ENCODE measurements at places on chromosomes 7 and 10.

- DNase-seq = no peak
Measured at GRCh38 chr7:90191648-90192047, 19.9 kb upstream of the STEAP2 start.

DNA sequence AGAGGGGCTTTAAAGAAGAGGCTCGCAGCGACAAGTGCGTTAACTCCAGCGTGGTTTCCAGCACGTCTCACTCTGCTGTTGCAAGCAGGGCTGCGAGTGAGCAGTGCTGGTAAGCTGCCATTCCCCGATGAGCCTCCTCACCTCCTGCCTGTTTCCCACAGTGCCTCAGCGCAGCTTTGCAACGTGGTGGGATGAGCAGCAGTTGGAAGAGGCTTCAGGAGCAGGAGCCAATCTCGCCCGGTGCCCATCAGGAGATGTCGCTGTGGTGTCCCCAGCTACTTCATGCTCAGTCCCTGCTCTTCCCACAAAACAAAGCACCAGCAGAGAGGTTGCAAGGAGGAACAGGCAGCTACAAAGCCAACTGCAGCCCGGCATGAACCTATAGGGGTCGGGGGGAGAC is 2.4 kb upstream of the ADARB2 start:
- peak; percentile 54 for DNase-seq

GRCh38 chr7:79897166-79897565 is 237.5 kb upstream of the GNAI1 start:
- DNase-seq = no peak

- no peak for DNase-seq
Measured at GRCh38 chr7:116653204-116653603, 18.8 kb upstream of the MET start.

GRCh38 chr7:156450473-156450872 is 190.1 kb upstream of the RNF32 start:
- no peak for DNase-seq

DNA sequence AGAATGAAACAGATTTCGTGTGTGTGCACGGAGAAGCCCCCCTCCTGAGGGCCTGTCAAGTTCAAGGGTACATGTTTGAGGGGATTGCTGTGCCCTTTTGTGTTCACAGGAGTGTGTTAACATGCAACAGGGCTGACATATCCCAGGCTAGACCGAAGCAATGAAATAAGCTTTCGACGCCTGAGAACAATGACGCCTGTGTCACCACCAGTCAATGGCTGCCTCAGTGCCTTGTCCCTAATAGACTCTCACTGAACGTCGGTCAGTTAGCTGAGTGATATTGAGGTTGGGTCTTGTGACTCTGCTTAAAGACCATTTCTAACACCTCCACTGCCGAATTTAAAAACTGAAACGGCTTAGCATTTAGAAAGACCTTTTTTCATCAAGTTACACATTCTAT is 175.2 kb upstream of the TCF7L2 start:
- peak; percentile 15 for DNase-seq

DNA sequence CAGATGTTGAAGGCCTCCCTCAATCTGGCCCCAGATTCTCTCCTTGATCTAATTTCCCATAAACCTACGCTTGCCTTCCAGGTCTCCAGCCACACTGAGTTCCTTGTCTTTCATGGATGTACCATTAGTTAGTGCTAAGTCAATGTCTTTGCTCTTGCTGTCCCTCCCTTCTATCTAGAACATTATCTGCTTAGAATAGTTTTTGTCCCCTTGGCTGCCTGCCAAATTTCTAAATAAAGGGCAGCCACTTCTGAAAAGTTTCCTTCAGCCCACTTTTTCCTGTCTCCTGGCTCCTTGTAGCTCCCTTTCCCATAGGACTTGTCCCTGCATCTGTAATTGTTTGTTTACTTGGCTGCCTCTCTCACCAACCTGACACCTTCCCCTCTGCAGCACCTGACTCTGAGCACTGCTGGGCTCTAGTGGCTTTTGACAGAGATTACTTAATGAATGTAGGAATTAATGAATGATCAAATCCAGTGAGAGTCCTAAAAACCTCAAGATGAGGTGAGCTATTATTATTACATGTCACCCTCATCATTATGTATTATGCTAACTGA is 58.3 kb downstream of the CXCL12 start:
- DNase-seq = no peak

- DNase-seq = peak; percentile 48
Measured at GRCh38 chr7:88758381-88759229, 895 bp upstream of the ZNF804B start.

DNA sequence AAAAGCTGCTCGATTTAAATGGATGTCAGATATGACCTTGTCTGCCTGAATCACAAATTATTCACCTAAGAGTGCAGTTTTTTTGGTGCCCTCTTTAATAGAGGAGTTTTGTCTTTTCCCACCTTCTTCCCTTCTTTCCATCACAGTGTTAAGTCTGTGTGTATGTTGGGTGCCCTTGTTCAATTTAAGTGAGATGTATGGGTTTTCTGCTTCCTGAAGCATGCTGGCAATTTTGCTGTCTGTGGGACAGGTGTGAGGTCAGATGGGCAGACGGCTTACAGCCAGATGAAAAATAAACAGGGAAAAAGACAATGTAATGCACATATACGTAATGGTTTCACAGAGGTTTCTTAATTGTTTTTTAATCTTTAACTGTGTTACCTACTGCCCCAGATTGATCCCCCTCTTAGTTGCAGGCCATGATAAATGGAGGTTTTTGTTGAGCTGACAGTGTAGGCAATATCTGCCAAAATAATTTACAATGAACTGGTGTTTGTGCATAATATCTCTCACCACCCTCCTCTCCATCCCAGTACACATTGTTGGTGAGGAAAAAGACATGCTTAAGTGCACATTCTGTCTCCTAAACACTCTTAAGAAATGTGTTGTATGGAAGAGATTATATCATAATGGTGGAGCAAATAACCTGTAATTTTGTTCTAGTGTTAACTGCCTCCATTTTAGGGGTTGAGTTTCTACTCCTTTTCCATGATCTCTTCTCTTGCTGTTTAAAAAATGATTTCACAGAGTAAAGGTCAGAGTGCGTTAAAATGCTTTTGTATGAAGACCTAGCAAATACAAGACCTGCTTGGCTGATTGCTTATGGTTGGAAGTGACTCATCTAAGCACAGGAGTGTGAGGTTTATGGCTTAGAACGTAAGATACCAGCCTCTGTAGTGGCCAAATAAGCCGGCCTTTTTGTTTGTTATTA is 123.9 kb downstream of the LRRC4 start:
- no peak for DNase-seq

DNA sequence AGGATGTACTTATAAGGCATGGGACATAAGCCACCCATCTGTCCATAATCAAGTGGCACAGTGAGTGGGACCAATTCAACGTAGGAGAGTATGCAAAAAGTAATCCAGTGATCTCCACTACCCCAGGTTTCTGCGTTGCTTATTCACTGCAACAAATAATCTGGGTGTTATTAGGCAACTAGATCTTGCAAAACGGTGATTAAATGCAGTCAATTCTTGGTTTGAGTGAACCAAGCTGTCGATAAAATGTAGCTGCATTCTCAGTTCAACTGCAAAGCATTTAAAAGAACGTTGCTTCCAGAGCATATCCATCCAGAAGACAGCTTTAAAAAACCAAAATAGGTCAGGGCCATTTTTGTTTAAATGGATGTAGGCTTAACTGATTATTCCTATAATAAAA is 5.0 kb downstream of the LSMEM1 start:
- DNase-seq = no peak

GRCh38 chr7:106480161-106480579 is 180.8 kb downstream of the CCDC71L start:
- no peak for DNase-seq

DNA sequence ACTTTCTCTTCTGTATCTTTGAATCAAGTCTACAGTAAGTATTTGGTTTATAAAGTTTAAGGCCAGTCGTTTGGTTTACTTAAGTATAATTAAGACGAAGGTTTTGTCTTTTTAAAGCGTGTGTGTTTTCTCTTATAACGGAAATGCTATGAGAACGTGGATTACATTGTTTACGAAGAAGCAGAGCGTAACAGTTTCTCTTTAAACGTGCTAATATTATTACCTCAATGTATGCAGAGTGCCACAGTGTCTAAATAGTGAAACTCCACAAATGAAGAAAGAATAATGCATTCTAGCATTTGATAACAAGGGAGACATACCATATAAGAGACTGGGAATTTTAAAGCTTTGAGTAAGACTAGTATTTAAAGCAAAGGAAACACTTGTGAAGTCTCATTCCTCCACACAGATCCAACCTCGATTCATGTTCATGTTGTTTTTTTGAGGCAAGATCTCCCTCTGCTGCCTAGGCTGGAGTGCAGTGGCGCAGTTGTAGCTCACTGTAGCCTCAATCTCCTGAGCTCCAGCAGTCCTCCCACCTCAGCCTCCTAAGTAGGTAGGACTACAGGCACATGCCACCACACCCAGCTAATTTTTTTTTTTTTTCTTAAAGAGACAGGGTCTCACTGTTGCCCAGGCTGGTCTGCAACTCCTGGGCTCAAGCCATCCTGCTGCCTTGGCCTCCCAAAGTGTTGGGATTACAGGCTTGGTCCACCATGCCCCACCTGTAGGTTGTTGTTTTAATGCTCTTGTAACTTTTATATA is 75.1 kb downstream of the ANKRD61 start:
- no peak for DNase-seq

- no peak for DNase-seq
Measured at GRCh38 chr7:146090023-146090645, 26.5 kb upstream of the CNTNAP2 start.

DNA sequence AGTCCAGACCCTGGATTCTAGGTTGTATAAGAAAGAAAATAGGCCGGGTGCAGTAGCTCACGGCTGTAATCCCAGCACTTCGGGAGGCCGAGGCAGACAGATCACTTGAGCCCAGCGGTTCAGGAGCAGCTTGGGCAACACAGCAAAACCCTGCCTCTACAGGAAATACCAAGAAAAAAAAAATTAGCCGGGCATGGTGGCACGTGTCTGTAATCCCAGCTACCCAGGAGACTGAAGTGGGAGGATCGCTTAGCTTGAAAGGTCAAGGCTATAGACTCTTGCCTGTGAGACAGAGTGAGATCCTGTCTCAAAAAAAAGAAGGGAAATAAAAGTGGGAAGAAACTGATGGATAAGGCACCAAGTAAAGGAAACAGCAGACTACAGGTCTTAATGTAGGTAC is 287.9 kb upstream of the KLF14 start:
- no peak for DNase-seq

GRCh38 chr7:139830292-139830691 is 1.2 kb downstream of the TBXAS1 start:
- DNase-seq = no peak

- DNase-seq = no peak
Measured at GRCh38 chr10:113499806-113500205, 53.0 kb upstream of the HABP2 start.

All from hypothalamus (tissue), 51 donors.